ENCODE measurements at places on chromosomes 3 and 15. TPM values are rescaled to one million over a fixed set of nuclear protein-coding genes. Genes with fewer than 3 reads are reported as not detected.

The PLA2G4D gene
- not detected for total RNA-seq

- peak; percentile 42 for DNase-seq
Measured at GRCh38 chr15:38554354-38554753, 10.3 kb downstream of the RASGRP1 start.

GRCh38 chr3:170033489-170033888 is 4.3 kb upstream of the GPR160 start:
- peak; percentile 50 for DNase-seq

The GUCA1C gene
- total RNA-seq: not detected

The OCA2 gene
- total RNA-seq: not detected

The TICRR gene
- total RNA-seq: 23.1 TPM

GRCh38 chr3:58668247-58668646 is 1.7 kb upstream of the FAM3D start:
- no peak for DNase-seq

The LRRC2 gene
- not detected for total RNA-seq

The TRIM42 gene
- not detected for total RNA-seq

DNA sequence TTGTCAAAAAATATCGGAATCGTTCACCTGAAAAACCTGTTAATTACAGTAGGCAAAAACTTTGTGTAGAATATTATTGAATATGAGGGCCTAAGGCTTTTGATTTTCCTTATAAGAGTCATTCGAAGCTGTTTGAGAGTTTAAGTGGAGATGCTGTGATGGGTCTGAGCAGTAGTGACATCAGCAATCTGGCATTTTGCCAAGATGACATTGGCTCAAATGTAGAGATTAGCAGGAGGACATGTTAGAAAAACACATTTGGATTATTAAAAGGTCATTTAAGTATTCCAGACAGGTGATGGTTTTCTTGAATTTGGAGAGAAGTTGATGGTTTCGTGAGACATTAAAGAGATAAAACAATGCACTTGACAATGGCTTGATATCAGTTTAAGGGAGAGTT is 12.9 kb downstream of the OR5AC2 start:
- DNase-seq: no peak

The CADM2 gene
- 0.21 TPM for total RNA-seq

- DNase-seq: peak; percentile 34
Measured at GRCh38 chr3:194204042-194204987, 68.4 kb downstream of the HES1 start.

- no peak for DNase-seq
Measured at GRCh38 chr3:27533718-27534573, 49.8 kb upstream of the SLC4A7 start.

GRCh38 chr3:52108302-52109232 is 45.7 kb downstream of the POC1A start:
- DNase-seq: no peak

The PLA2G4E gene
- not detected for total RNA-seq

DNA sequence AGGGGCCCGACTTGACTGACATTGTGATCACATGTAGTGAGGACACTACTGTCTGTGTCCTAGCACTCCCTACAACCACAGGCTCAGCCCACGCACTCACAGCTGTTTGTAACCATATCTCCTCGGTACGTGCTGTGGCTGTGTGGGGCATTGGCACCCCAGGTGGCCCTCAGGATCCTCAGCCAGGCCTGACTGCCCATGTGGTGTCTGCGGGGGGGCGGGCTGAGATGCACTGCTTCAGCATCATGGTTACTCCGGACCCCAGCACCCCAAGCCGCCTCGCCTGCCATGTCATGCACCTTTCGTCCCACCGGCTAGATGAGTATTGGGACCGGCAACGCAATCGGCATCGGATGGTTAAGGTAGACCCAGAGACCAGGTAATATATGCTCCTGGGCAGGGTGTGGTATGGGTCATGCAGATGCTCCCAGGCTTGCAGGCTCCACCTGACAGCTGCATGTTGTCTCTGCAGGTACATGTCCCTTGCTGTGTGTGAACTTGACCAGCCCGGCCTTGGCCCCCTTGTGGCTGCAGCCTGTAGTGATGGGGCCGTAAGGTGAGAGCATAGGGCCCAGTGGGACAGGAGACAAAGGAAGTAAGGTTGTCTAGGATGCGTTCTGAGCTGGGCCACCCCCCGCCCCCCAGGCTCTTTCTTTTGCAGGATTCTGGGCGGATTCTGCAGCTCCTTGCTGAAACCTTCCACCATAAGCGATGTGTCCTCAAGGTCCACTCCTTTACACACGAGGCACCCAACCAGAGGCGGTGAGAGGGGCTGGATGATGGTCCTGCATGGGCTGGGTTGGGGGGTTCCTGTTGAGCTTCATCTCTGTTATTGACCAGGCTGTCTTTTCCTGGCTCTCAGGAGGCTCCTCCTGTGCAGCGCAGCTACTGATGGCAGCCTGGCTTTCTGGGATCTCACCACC is 4.4 kb downstream of the DALRD3 start:
- DNase-seq: peak; percentile 62

DNA sequence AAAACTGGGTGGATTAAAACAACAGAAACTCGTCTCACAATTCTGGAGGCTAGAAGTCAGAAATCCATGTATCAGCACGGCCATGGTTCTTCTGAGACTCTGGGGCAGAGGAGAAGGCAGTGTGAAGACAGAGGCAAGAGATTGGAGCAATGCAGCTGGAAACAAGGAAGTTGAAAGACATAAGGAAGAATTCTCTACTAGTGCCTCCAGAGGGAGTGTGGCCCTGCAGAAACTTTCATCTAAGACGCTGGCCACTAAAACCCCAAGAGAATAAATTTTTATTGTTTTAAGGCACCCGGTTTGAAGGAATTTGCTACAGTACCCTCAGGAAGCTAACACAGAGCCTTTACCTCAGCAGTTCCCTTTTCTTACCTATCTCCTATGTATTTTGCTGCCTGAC is 1012.2 kb upstream of the CADM2 start:
- DNase-seq: no peak

- DNase-seq: no peak
Measured at GRCh38 chr15:42034628-42035434, 14.0 kb upstream of the PLA2G4E start.

DNA sequence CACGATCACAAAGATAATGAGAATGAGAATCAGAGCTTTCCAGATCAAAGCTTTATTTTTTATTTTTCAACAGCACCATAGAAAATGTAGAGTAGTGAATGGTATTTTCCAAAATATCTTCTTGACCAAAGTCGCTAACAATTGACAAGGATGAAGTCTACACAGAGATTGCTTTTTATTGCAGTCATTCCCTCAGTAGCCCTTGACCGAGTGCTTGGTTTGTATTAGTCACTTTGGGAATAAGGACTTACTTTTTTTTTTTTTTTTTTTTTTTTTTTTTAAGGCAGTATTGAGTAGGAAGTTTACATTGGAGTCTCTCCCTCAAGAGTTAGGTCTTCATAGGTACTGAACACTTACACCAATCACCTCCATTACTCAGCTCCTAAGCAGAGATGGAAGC is 39.8 kb downstream of the THRB start:
- no peak for DNase-seq

GRCh38 chr15:64767203-64767602 is 8.2 kb downstream of the RBPMS2 start:
- no peak for DNase-seq

DNA sequence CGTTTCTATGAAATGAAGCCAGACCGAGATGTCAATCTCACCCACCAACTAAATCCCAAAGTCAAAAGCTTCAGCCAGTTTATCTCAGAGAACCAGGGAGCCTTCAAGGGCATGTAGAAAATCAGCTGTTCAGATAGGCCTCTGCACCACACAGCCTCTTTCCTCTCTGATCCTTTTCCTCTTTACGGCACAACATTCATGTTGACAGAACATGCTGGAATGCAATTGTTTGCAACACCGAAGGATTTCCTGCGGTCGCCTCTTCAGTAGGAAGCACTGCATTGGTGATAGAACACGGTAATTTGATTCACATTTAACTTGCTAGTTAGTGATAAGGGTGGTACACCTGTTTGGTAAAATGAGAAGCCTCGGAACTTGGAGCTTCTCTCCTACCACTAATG is 41.9 kb upstream of the TRA2B start:
- no peak for DNase-seq

DNA sequence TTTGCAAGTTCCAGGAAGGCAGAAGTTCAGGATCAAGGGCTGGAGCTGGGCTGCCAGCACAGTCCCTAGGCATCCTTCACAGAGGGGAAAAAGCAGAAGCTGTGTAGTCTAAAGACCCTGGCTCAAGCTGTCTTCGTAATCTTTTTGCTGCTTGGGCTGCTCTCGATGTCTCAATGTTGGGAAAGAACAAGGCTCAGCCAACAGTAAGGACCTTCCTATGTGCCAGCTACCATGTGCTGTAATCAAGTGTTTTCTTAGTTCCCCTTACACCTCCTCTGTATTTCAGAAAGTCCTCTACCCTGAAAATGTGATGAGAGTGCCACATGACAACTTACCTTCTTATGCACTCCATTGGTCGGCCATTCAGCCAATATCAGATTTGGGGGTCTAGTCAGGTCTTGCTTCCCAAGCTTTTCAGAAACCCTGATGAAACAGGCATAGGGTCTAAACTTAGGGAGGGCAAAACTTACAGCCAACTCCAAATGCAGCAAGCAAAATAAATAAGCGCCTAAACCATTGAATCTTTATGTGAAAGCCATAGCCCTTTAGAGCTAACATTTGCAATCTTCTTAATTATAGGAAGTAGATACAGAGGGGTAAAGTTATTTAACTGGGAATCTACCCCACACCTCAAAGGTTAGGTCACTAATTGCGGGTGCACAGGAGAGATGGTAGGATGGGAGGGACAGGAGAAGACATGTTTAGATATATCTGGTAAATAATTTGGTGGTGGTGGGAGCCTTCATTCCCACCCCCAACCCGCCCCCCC is 1.2 kb upstream of the EDEM1 start:
- no peak for DNase-seq

All from activated naive CD8-positive, alpha-beta T cell treated with anti-CD3 and anti-CD28 coated beads for 36 hours (primary cell).